ENCODE measurements at places on chromosomes 13 and 19.

GRCh38 chr19:16814526-16815100 is 14.6 kb upstream of the SIN3B start:
- no peak for DNase-seq

DNA sequence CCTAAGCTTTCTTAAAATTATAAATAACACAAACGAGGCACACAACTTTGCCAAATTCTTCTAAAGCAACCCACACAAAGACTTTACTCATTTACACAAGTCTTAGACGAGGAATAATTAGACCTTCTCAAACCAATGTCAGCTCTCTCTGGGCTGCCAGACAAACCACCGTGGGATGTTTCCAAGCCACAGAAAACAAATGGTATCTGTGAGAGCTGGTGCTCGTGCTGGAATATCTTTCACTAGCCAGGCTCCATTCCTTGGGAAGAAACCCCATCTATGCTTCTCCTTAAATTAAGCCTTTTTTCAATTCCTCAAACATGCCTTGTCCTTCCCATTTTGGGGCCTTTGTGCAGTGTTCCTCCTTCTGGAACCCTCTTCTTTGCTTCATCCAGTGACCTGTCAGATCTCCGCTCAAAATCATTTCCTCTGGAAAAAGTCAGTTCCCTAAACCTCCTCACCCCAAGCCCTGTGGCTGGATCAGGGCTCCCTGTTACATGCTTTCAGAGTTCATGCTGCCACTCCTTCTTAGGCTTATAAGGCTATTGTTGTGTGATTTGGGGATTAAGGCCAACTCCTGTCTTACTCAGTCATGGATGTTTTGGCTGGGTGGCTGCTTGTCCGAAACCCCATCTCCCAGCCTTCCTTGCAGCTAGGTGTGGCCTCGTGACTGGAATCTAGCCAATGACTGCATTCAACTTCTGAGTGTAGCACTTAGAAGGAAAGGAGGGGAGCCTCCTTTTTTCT is 64.2 kb upstream of the GTF2F2 start:
- peak; percentile 17 for DNase-seq

GRCh38 chr13:74253161-74253560 is 119.0 kb upstream of the KLF12 start:
- no peak for DNase-seq

DNA sequence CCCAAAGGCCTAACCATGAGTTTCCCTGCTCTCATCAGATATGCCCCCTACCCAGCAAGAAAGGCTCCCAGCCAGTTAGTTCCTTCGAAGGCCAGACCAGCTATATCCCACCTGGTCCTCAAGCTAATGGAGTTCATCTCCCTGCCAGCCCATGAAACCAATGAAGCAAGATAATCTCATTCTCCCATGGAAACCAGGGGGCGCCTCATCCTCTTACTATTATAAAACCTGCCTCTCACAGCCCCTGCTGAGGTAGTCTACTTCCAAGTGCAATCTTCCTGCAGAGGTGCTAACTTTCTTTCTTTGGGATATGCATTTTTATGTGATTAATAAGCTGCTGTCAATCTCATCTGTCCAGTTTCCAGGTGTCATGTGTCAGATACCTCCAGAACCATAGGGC is 34.0 kb upstream of the ZNF573 start:
- no peak for DNase-seq

- DNase-seq, result peak; percentile 59
These were observed 5.3 kb upstream of the GPR4 start for GRCh38 chr19:45607071-45608029.

DNA sequence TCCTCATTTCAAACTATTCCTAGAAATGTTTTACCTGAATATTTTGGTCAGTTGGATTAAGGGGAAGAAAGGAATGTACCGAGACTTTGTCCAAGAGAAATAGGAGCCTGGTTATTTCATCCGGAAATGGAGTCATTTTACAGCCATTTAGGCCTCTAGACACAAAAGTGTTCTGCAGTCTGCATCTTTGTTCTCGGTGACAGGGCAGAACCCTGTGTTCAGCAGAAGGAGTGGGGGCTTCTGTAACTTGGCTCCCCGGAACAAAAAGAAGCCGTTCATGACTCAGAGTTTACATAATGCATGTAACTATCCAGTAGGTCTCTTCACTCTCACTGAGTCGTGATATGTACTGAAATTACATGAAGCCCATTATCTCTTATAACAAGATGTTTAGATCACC is 21.6 kb upstream of the FNDC3A start:
- DNase-seq, result no peak

GRCh38 chr19:16888629-16889365 is at the start of gene F2RL3:
Gene F2RL3 (plus strand): TSS chr19:16888999. CDS start chr19:16889190, 191 bp downstream.
- no peak for DNase-seq

GRCh38 chr19:13935765-13936510 is 2.3 kb downstream of the PODNL1 start:
- DNase-seq, result no peak

DNA sequence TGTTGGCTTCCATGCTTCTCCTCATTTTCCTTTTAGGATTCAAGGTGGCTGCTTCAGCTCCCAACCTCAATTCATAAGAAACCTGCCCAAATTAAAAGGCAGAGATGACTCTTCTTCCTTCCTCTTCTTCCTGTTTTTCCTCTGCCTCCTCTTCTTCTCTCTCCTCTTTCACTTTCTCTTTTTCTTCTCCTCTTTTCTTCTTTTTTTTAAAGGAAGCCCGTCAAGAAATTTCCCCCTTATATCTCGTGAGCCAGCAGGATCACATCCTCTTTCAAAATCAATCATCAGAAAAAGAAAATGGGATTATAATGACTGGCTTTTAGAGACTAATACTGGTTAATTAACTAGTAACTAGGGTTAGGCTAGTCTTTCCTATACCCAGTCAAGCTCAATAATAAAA is 220.3 kb downstream of the NBEA start:
- DNase-seq, result no peak

- no peak for DNase-seq
These were observed 111.1 kb downstream of the MIPEP start for GRCh38 chr13:23778002-23778652.

DNA sequence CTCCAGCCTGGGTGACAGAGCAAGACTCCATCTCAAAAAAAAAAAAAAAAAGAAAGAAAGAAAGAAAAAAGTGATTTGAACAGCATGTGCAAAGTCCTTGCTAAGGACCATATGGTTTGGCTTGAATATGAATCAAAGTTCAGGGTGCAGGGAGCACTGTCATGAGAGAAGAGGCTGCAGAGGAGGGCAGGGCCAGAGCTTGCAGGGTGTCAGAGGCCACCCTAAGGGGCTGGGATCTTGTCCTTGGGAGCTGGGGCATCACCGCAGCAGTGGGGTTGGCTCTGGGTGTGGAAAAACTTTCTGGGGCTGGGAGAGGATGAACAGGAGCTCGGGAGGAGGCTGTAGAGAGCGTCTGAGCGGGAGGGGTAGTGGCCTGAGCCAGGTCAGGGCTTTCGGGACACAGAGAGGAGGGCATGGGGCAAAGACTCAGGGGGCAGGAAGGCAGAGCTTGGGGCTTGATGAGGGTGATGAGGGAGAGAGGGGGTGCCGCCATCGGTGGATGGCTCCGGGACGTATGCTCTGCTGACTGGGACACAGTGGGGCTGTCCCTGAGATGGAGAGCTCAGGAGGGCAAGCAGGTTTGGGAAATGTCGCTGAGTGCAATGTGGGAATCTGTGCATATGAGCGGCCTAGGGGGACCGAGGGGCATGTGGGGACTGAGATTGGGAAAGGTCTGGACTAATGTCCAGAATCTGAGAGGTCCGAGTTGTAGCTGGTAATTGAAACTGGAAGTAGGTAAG is 3.0 kb downstream of the TRPM4 start:
- DNase-seq, result no peak

DNA sequence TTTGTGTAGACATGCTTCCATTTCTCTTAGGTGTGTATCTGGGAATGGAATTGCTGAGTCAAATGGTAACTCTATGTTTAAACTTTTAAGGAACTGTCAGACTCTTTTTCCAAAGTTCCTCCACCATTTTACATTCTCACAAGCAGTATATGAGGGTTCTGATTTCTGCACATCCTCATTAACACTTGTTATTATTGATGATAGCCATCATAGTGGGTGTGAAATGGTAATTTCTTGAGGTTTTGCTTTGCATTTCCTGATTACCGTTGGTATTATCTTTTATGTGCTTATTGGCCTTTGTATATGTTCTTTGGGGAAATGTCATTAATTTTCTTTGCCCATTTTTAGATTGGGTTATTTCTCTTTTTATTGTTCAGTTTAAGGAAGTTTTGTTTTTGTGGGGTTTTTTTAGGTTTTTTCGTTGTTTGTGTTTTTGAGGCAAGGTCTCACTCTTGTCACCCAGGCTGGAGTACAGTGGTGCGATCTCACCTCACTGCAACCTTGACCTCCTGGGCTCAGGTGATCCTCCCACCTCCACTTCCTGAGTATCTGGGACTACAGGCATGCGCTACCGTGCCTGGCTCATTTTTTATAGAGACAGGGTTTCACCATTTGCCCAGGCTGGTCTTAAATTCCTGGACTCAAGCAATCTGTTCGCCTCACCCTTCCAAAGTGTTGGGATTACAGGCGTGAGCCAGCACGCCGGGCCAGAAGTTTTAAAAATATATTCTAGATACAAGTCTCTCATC is 34.3 kb downstream of the NAA16 start:
- no peak for DNase-seq

GRCh38 chr13:41613471-41613870 is 156.1 kb downstream of the RGCC start:
- no peak for DNase-seq

DNA sequence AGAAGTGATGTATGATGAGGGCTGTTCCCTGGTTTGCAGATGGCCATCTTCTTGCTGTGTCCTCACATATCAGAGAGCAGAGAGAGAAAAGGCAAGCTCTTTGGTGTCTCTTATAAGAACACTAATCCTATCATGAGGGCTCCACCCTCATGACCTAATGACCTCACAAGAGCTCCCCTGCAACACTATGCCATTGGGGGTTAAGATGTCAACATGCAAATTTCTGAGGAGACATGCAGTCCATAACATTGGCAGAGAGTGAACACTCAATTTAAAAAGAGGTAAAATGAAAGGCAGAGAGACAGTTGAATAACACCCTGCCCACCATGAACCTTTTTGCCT is 10.9 kb downstream of the FAM187B start:
- DNase-seq, result no peak

GRCh38 chr19:52778811-52779210 is 7.8 kb downstream of the ZNF600 start:
- DNase-seq, result no peak

GRCh38 chr19:1914826-1915341 is 9.7 kb downstream of the ADAT3 start:
- DNase-seq, result no peak

DNA sequence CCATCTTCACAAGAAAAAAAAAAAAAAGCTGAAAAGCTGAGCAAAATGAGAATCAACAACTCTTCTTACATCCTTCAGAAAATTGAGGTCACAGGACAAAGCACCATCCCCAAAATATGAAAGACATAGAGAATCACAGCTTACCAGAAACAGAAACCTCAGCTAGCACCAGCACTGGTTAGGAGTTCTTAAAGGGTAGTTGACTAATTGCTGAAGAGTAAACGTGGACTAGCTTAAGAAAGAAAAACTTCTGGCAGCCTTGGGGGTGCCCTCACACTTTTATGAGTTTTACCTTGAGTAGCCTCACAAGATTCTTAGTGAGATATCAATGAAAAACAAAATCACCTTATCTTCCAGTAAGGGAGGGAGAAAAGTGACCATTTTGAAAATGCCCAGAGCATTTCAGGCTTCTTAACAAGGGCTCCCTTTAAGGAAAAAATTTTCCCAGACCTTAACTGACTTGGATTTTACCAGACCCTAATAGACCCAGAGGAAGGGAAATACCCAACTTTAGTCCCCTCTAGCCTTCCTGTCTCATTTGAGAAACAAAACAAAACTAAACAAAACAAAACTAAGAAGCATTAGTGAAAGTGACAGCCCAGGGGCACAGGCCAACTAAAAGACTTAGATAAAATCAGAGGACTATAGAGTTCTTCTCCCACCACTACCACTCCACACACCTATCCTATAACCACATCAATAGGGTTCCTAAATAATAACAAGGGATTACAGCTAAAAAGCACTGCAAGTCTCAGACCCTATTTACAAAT is 888.6 kb downstream of the DIAPH3 start:
- DNase-seq, result no peak

DNA sequence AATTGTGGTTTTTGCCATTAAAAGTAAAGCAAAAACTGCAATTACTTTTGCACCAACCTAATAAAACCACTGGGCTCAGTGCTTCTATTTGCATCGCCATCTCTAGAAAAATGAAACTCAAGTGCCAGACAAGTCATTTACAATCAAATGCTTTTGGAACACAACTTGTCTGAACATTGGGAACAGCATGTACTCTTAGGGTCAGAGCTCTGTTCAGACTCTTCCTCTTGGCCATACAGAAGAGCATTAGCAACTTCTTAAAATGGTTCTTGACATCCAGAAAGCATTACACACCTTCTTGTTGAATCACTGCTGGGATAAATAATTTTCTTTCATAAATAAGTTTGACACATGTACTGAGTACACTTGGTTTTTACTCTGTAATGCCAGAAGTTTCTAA is 272.5 kb downstream of the DCLK1 start:
- no peak for DNase-seq

DNA sequence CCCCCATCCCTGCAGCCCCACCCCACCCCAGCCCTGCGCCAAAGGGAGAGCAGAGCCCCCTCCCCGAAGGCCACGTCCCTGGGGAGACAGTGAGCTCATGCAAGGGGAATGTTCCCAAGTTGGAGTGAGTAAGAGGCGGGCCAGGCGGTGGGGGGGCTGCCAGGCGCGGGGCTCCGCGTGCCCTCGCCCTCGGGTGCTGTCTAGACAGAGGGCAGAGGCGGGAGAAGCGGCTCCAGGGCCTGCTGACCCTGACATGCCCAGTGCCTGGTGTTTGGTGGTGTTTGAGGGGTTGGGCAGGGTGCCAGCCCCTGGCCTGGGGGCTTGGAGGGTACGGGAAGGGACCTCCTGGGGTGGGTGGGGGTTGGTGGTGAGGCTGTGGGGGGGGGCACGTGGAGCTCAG is 1.0 kb downstream of the FSTL3 start:
- no peak for DNase-seq

GRCh38 chr13:51758691-51759090 is 45.3 kb downstream of the DHRS12 start:
- DNase-seq, result no peak

- no peak for DNase-seq
These were observed 1757.8 kb downstream of the PCDH9 start for GRCh38 chr13:65472336-65472735.

GRCh38 chr13:80590551-80590950 is 249.6 kb upstream of the SPRY2 start:
- DNase-seq, result no peak

GRCh38 chr13:66076417-66076816 is 1153.7 kb downstream of the PCDH9 start:
- no peak for DNase-seq
